ENCODE measurements at places on chromosomes 13 and 19.

DNA sequence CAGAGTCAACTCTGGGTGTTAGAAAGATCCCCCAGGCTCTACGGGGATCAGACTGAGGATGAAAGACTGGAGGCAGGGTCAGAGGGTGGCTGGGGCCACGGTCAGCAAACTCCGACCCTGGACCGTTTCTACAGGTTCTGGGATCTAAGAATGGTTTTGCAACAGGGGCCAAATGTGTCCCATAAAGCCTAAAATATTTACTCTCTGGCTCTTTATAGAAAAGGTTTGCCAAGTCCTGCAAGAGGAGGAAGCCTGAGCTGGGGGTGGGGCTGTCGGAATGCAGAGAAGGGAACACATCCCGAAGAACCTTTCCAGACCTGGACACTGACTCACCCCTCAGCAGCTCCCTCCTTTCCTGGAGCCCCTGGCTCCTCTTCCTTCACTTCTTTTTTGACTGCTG lies 20.7 kb downstream of the LIG1 start:
- no peak for DNase-seq

GRCh38 chr19:16249826-16250404 lies 52.2 kb downstream of the AP1M1 start:
- no peak for DNase-seq

DNA sequence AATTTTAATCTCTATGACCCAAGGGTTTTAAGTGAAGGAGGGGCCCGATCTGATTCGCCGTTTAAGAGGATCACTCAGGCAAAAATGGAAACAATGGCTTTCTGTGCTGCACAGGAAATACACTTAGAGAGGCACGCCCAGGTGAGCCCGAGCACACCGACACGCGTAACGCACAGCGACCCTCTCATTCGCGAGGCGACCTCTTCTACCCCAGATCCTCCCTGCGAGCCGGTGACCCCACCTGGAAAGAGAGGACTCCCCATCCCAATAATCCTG lies 216 bp downstream of the SH2D3A start:
- no peak for DNase-seq

DNA sequence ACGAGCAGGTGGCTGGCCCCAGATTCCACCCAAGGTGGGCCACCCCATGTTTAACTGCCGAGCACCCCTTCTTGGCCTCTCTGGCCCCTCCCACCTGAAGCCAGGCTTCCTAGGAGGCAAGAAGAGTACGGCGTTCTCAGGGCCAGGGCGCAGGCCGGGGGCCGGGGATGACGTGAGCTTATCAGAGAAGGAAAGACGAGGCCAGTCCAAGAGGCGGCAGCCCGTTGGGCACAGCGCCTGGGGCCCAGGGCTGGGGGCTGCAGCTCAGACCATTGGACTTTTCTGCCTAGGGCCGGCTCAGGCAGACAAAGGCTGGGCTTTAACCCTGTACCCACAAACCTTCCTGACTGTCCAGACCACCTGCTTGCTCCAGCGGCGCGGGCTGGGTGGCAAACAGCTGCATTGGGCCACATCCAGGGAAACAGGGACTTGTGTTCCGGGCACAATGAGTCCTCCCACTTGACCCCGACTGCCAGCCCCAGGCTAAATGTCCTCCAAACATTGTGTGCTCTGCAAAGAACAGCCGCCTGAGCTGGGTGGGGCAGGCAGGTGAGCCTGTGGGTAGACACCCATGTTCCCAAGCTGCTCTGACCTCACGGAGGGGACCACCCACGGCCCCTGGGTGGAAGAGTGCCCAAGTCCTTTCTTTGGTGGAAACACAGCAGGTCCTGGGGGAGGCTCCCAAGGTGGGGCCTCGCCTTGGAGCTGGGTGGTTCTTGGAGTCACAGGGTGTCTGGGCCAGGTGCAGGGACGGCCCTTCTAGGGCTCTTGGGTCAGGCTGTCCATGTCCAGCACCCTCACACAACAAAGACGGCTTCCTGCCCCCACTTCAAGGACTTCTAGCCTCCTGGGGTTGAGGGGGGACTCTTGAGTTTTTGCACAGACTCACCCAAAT lies 21.9 kb downstream of the COMP start:
- peak; percentile 40 for DNase-seq

DNA sequence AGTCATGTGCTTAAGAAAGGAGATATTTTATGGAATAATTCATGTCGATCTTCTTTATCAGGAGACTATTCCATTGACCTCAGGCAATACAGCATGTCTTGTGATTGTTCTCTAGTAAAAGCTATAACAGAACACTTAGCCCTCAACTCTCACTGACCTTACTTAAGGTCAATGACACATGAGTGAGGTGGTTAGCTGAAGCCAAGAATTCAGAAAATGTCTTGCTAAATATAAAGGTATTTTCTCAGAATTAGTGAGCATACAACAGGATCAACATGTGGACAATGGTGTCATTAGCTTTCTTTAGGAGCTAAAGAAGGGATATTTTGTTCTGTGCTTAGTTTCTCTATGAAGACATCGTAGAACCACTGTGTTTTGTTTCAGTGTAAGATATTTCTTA lies 1730.4 kb upstream of the SLC10A2 start:
- no peak for DNase-seq

- DNase-seq, result no peak
Observed at GRCh38 chr13:37492741-37493514, 105.6 kb downstream of the POSTN start.

- no peak for DNase-seq
Observed at GRCh38 chr19:48826606-48827020, 9.7 kb downstream of the HSD17B14 start.

DNA sequence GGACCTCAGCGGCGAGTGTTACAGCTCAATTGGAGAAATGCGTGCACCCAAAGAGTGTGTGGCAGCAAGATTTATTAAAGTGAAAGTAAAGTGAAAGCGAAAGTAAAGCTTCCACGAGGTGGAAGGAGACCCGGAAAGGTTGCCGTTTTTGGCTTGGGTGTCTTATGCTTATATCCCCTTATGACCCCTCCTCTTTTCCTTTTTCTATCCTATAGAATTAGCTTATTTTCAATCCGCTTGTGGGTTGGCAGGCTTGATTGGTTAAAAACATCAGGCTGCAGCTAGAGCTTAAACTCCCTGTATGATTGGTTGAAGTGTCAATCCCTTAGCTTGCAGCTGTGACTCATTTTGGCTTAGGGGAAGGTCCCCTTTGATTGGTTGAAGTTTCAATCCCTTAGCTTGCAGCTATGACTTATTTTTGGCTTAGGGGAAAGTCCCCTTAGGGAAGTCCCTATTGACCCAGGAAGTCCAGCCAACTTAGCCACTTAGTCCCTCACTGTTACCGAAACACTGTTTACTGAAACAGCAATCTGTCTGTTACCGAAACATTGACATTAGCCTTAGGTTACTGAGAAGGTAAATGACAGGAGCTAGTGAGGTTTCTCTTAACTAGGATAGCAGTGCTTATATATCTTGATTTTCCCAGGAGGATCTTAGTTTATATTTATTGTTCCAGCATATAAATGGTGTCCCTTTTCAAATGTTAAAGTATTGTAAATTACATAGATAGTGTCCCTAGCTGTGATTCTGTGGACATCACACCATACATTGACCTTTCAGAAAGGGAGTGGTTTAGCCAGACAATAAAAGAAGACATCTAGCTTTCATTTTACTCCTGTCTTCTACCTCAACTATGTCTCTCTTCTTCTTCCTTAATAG lies 575.8 kb downstream of the DACH1 start:
- peak; percentile 77 for DNase-seq

DNA sequence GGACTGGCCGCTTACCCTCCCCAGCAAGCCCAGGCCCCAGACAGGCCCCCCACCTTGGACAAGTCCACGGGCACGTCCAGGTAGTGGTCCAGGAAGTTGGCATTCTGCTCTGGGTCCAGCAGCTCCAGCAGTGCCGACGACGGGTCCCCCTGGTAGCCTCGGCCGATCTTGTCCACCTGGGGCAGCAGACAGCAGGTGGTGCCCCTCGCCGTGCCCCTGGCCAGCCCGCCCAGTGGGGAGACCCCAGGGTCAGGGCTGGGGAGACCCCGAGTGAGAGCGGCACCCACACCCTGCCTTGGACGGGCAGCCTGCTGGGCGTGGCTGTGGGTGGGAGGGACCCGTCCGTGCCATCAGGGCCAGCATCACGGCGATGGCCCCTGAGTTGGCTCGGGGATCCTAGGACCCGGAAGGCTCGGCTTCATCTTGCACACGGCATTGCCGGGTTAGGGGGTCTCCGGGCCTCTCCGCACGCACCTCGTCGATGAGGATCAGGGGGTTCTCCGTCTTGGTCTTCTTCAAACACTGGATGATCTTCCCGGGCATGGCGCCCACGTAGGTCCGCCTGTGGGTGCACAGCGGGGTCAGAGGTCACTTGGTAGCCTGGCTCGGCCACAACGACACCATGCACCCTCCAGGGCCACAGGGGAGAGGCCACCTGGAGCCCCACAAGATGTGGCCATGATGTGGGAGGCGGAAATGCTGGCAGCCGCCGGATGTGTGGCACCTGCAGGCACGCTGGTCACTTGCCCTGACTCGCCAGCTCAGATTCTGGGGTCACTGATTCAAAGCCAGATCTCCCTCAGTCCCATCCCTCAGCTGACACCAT lies 6.3 kb downstream of the RPL36 start:
- DNase-seq, result no peak

DNA sequence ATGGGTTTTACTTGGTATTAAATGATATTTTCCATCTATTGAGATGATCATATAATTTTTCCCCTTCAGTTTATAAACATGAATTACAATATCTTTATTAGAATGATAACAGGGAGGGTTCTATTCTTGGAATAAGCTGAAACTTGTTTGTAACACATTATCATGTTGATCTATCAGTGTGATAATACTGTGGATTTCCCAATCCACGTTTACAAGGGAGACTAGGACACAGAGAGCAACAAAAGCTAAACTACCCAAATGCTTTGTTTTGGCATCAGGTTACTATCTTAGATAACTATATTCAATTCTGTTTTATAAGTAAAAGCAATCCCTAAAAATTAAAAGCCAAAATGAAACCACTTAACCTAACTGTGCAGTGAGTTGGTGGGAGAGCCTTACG lies 92.5 kb downstream of the TUBGCP3 start:
- no peak for DNase-seq

DNA sequence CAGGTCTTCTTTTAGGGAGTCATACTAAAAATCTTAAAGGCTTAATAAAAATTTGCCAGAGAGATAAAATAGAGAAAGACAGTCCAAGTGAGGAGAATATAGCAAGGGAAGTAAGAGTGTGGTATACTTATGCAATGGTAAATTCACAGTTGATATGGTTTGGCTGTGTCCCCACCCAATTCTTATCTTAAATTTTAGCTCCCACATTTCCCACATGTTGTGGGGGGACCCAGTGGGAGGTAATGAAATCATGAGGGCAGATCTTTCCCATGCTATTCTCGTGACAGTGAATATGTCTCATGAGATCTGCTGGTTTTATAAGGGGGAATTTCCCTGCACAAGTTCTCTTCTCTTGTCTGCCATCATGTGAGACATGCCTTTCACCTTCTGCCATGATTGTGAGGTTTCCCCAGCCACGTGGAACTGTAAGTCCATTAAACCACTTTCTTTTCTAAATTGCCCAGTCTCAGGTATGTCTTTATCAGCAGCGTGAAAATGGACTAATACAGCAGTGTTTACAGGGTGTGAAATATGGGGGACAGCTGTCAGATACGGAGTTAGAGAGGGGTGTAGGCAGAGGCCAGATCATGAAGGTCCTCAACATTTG lies 115.4 kb downstream of the UGGT2 start:
- no peak for DNase-seq

DNA sequence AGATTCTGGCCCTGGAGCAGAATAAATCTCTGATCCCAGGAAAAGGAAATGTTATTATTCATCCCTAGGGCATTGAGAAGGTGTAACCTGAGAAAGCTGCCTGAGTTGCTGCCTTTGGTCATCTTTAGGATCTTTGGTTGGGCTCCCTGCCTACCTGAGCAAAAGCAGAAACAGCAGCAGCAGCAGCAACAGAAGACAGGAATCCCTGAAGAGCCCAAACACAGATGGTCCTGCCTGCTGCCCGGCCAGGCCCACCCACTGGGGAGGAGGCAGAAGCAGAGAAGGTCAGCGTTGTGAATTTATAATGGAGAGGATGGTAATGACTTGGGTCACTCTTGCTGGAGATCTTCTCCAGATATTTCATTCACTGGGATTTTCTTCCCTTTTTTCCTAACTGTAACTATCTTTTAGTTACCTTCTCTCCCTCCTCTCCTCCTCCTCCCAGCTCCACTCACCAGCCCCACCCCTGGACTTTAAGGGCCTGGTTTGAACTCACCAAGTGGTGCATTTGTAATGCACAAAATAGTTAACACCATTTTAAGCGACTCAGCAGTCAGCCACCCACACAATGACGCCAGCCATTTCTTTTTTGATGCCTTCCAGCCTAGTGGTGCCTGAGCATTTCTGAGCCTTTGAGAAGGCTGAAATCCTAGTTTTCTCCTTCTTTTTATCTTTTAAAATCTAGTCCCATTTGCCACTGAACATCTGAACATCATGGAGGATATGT lies 91.7 kb downstream of the HSPH1 start:
- DNase-seq, result no peak

GRCh38 chr13:100659578-100659977 lies 15.0 kb downstream of the TMTC4 start:
- DNase-seq, result no peak

DNA sequence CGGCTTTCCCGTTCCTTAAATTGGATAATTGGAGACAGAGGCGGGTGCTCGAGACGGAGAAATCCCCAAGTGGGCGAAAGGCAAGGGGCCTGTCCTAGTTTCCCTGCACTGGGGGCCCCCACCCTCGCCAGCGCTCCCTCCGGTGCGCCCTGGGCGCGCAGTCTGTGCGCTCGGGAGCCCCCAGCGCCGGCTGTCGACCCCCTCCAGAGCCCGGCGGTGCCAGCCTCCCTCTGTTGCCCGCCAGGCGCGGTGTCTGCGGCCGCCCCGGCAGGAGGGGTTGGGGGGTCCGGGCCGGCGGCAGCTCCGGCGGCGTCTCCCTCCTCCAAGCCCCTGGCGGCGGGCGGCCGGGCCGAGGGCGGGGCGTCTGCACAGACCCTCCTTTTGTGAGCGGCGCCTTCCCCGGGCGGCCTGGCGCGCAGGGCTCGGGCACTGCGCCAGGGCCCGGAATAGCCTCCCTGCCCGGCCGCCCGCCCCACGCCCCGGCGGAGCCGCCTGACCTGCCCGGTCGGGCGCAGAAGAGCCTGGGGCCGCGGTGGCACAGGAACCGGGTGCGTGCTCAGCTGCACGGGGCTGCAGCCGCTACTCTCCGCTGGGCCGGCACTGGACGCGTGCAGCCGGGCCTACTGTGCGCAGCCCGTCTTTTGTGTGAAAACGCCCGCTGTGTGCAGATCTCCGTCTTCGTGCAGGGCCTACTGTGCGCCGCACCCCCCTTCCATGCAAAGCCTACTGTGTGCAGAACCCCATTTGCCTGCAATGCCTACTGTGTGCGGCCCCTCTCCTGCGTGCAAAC lies 13.2 kb downstream of the GADD45B start:
- DNase-seq, result no peak

GRCh38 chr13:30725326-30726085 lies 9.8 kb upstream of the ALOX5AP start:
- DNase-seq, result no peak

DNA sequence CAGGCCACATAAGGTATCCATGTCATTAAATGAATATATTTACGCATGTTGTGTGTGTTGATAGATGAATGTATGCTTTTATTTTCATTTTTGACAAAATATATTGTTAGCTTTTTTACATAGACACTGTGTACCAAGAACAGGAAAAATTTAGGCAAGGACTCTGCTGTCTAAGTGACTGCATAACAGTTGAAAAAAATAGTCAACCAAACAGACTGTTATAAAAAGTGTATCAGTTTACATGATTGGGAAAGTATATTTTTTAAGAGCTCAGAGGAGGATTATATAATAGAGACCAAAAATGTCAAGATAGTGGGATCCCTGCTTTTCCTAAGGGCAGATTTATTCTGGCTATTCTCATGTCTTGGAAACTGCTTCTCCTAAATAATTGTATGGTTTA lies 858.0 kb downstream of the SLITRK1 start:
- DNase-seq, result no peak

Measured in SHP77 (cell line).